ENCODE measurements at places on chromosomes 16 and 17.

GRCh38 chr17:55765472-55765871, 14.6 kb downstream of the PCTP start:
- DNase-seq: no peak

DNA sequence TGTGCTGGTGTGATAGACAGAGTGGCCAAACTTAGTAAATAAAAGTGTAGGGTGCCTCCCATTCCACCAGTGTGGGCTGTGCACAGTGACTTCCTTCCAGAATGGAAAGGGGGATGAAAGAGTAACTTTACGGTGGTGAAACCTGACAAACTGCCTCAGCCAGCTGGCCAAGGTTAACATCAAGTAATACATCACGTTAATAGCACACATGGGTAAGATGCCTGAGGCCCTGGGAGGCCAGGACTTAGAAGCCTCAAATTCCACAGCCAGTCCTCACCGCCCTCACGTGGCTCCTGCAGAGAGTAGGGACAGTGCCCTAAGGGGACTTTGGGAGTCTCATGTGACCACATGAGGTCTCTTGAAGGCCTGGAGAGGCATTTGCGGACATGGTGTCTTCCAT, 14.1 kb downstream of the RMI2 start:
- no peak for DNase-seq

DNA sequence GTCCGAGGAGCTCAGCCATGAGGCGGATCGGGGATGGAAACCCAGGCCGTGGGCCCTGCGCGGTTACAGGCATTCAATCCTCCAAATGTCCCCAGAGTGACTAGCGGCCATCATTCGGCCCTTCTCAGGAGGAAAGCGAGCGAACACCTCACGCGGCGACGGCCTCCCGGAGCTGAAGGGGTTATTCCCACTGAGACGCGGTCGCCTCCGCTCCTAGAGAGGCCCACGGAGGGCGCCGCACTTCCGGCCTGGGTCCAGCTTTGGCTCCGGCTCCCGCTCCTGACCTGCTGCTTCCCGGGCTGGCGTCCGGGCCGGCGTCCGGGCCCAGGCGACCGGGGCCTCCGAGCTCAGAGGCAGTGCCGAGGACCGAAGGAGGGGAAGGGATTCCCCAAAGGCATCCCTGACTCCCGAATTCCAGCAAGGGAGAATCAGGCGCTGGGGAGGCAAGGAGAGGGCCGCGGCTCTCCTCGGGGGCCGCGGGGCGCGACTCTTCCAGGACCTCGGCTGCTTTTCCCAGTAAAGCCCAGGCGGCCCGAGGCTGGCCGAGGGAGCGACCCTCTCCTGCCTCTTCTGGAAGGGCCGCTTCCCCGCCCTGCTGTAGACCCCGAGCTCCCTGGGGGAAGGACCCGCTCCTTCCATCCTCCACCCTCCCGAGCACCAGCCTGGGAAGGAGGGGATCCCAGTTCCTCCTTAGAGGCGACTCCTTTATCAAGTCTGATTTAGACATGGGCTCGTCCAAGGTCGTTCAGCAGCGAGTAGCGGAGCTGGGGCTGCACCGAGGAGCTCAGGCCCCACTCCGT, 18.6 kb upstream of the ZNF629 start:
- DNase-seq: peak; percentile 49

- no peak for DNase-seq
Observed at GRCh38 chr16:71311553-71312158, 22.5 kb upstream of the CMTR2 start.

DNA sequence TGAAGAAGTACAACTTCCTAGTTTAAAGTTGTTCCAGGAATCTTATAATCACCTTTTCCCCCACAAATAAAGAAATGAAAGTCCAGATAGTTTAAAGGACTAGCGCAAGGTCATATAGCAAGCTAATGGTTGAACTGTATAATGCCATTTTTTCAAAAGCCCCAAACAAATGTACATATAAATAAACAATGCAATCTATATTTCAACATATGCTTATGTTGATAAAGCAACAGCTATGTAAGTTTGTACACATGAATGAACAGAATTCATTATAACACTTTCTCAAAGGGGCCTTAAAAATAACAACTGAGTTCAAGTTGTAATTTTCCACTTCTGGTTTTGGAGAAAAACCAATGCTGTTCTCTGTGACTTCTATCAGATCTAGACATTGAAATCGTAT, 1628.6 kb downstream of the CDH8 start:
- DNase-seq: no peak

- no peak for DNase-seq
Observed at GRCh38 chr17:15431196-15431595, 36.2 kb downstream of the CDRT4 start.

- DNase-seq: no peak
Observed at GRCh38 chr17:7856011-7856810, 1.1 kb downstream of the NAA38 start.

DNA sequence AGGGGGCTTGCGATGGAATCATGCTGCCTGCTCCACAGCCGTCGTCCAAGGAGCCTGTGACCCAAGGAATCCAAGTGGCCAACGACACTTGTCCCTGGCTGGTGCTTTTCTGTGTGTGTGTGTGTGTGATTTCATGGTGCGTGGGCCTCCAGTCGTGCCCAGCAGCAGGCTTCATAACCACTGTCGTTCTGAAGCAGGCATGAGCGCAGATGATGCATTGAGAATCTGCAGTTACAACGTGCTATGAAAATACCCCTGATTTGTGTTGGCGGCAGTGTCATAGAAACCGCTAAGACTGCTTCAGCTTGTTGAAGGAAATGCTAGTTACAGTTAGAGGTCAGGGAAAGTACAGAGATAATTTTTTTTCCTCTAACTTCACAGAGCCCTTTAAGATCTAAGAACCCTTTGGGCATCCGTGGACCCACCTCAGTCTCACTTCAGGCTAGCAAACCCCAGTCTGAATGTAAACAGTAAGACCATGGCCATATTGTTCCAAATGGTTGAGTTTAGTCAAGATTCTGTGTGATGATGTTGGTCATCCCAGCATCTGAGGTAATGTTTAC, 15.6 kb downstream of the C16orf90 start:
- DNase-seq: no peak

GRCh38 chr17:57832314-57833178, 17.3 kb downstream of the MRPS23 start:
- no peak for DNase-seq

- no peak for DNase-seq
Observed at GRCh38 chr17:44932096-44932786, 15.3 kb downstream of the KIF18B start.

DNA sequence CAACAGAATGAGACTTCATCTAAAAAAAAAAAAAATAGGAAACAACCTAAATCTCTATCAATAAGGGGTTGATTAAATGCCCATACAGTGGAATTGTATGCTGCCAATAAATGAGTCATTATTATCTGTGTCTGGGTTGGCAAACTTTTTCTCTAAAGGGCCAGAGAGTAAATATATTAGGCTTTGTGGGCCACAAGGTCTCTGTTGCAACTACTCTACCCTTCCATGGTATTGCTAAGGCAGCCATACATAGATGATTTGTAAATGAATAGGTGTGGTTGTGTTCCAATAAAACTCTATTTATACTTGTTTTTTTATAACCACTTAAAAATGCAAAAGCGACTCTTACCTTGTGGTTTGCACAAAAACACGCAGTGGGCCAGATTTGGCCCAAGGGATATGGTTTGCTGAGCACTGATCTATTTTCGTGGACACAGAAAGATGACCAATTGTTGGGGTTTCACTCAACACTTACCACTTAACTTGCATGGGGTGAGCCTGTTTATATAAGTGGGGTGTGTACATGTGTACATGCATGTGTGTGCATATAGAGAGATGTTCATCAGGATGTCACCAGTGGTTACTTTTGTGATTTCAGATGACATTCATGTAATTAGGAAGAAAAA, 12.4 kb upstream of the IL4R start:
- no peak for DNase-seq

DNA sequence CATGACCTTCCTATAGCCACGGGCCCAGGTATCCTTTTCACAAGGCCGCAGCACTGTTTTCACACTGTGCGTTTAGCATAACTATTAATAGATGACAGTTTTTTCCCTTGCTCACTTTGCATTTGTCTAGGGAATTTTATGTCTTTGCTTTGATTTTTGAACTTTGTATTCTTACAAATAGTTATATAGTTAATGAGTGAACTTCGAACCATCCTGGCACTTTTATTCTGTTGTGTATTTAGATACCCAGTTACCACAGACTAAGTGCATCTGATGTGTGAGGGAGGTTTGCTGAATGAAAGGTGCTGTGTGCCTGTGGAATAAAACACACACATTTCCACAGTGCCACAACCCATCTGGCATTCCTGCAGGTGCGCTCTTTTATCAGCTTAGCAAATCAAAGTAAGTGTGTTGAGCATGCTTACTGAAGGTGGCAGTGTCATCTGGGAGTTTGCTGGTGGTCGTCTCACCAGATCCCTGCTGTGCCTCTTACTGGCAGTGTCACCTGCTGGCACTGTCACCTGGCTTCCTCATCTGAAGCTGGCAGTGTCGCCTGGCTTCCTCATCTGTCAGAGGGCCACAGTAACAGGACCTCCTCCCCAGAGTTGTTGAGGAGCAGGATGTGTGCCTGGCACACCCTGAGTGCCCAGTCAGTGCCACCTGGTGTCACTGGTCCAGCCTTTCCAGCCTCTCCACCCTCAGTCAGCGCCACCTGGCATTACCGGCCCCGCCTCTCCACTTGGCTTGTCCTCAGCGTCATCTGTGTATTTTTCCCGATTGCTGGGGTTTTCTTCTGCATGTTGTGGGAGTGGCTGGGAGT, 37.6 kb downstream of the USP10 start:
- no peak for DNase-seq

DNA sequence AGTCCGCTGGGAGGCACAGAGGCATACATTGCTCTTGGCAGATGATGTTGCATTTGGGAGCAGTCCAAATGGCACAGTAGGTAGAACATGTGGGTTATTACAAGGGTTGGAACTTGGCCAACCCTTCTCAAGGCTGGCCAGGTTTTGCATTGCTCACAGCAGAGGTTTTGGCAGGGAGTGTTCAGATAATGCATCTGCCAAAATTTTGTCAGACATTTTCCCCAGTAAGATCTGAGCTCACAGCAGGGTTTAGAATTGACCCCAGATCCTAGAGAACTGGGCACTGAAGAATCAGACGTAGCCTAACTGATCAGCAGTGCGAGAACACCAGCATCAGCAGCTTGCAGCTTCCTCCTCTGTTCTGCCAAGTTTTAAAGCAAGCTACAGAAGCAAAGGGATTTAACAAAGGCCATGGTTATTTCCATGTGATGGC, 468.8 kb upstream of the KIF2B start:
- no peak for DNase-seq

- no peak for DNase-seq
Observed at GRCh38 chr17:74245145-74245831, 28.7 kb upstream of the DNAI2 start.

DNA sequence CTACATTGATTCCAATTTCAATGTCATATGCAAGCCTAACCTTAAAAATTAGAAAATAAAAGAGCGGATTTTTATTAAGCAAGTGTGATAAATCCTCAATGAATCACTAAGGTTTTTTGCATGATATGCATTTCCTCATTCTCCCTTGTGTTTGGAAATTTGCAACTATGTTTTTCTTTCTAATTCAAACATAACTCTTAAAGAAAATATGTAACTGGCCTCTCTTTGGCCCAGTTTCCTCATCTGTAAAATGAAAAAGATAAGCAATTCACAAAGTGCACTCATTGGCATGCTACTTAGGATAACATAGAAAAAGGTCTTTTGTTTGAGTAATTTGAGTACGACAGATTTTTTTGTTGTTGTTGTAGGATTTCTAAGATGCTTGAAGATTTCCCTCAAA, 295.5 kb downstream of the CDH11 start:
- no peak for DNase-seq

- DNase-seq: no peak
Observed at GRCh38 chr17:18859256-18859655, 1.3 kb downstream of the PRPSAP2 start.

DNA sequence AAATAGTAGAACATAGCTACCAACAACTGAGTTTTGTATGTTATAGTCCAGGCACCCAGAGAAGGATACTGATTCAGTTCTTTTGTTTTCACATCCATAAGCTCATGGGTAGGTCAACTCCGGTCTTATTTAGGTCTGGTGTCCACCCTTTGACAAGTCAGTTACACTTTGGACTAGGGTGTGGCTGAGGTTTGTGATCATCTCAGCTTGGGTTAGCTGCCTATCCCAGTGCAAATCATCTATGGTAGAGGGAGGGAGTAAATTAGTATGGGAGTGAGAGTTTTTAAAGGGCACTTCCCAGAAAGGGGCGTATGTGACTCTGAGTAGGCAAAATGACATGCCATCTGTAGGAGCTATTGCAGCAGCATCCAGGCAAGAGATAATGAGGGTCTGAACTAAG, 66.1 kb downstream of the TANC2 start:
- DNase-seq: no peak

- no peak for DNase-seq
Observed at GRCh38 chr16:56348168-56349085, 76.9 kb downstream of the AMFR start.

GRCh38 chr17:58535431-58535830, 21.0 kb upstream of the MTMR4 start:
- DNase-seq: no peak

DNA sequence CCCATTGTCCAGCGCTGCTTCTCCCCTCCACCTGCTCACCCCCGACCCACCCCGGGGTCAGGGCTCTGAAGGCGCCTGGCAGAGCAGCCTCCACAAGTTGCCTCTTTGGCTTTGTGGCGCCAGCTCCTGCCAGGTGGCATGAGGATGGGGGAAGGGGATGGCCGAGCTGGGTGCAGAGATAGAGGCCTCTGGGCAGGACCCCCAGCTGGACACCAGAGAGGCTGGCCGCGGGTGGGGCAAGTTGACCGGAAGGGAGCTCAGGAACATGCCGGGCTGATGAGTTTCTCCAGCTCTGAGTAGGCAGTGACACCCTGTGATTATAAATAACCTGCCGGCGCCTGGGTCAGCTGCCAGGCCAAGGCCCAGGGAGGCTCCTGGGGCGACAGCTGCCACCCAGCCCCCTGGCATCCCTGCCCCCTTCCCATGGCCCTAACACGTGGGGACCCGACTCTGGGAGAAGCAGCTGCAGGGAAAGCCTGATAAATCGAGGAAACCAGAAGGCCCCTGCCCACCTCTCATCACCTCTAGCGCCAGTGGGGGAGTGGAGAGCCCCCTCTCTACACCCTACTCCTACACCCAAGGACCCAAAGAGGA, 729 bp downstream of the P2RX5 start:
- DNase-seq: no peak

- no peak for DNase-seq
Observed at GRCh38 chr16:53953336-53953735, 249.4 kb downstream of the FTO start.

GRCh38 chr16:11638140-11638539, 30.1 kb upstream of the SNN start:
- DNase-seq: no peak

Measured in activated T-helper 9 cell treated with anti-CD3 and anti-CD28 coated beads, Interleukin-2, amount 50 U/mL, for 16 hours (primary cell).